ENCODE measurements at places on chromosomes 11 and 22.
A peak's percentile ranks its signal among the peaks of the same experiment; 100 is the strongest.

DNA sequence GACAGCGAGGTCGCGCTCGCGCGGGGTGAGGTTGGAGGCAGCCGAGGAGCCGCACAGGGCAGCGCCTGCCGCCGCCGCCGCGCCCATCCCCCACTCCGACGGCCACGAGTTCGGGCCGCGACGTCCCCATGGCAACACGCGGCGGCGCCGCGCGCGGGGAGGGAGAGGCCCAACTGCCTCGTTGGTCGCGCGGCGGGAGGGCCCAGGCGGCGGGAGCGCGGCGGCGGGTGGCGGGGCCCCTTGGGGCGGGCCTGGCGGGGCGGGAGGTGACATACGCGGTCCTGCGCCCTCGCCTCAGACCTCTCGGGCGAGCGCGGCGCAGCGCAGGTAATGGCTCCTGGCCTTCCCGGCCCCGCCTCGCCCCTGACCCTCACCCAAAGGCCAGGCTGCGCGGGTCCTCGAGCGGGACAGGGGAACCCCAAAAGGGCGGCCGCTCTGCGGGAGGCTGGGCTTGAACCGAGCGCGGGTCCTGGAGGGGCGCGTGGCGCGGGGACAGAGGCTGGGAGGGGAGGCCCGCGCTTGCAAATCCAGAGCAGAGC is at the start of gene DEUP1:
DEUP1 (plus strand) TSS at position 297 of the 539 bp plus-strand sequence. CDS start 1,518 bp downstream, outside the sequence.
- DNase-seq, result no peak

- DNase-seq, result no peak
These were observed 13.7 kb downstream of the RASD2 start for GRCh38 chr22:35554297-35554845.

DNA sequence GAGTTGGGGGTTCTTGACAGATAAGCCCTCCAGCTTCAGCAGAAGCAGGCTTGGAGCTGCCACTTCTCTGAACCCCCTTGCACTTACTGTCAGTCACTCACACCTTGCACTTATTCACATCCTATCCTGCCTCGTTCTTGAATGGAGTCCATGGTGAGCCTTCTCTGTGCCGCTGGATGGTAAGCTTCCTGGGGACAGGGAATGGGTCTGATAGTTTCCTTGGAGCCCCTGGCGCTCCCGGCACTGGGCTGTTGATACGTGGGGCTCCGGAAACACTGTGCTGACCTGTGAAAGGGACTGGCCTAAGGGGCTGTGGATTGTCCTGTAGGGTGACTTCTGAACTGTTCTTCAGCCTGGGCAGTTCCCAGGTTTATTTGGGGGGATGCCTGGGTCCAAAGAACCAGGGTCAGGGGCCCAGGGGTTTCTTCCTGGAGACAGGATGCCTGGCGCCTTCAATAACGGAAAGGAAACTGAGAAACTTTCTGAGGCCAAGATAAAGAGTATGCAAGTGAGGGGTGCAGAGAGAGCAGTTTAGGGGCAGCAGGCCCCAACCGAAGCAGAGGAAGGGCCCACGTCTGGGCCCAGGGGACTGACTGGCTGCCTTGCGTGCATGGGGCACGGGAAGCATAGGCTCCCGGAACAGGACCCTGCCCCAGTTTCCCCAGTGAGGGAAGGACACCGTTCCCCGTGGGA is 709 bp upstream of the ST3GAL4 start:
- DNase-seq, result no peak

- no peak for DNase-seq
These were observed 210.8 kb downstream of the PGR start for GRCh38 chr11:100918551-100919500.

DNA sequence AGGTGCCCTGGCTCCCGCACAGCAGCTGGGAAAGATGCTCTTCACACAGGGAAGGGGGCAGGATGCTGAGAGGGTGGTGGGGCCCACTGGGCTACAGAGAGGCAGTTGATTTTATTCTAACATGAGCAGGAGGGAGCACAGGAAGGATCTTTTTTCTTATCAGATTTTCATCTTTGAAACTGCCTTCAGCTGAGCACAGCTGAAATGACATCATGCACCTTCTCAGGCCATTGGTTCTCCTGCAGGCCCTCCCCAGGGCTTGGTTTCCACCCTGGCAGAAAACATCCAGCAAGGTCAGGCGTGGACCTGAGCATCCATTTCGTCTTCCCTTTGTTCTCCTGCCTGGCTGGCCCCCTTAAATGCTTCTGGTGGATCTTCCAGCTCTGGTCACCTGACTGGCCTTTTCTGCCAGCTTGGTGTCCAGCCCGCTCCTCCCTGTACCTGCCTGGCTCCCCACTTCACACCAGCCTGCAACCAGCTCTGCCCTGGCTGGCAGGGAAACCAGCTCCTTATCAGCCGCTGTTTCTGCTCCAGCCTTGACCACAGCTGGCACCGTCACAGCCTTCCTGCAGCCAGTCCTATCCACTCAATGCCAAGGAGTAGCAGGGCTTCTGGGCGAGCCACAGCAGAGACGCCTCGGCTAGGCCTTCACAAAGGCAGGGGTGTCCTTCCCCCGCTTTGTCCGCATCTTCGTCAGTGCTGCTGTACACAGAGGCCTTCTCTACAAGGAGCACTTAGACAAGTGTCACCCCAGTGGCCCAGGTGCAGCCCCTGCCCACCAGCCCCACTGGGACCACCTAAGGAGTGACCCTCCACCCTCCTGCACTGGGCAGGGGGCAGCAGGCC is 36.5 kb downstream of the TOM1 start:
- no peak for DNase-seq

DNA sequence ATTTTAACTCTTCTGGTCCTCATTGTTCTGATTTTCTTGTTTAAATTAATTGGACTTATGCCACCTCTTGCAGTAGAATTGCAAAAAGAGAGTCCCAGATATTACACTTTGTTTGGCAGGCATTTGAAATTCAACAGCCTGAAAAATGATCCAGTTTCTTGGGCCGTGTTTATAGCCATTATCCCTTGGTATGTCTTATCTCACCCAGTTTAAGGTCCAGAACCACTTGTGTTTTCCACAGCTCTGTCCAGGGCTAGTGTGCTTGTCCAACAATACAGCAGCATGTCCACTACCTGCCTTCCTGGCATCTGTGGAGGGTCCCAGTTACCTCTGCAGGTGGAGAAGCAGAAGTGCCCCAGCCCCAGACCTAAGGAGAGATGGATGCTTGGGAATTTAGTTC is 397.4 kb downstream of the SOX6 start:
- no peak for DNase-seq

- no peak for DNase-seq
These were observed 21.6 kb downstream of the INCENP start for GRCh38 chr11:62145261-62145871.

- DNase-seq, result no peak
These were observed 24.1 kb upstream of the FEZ1 start for GRCh38 chr11:125519860-125520834.

GRCh38 chr22:49408102-49408836 is 419.4 kb downstream of the BRD1 start:
- DNase-seq, result no peak

- DNase-seq, result no peak
These were observed 134.1 kb downstream of the SLC17A6 start for GRCh38 chr11:22472306-22472705.

DNA sequence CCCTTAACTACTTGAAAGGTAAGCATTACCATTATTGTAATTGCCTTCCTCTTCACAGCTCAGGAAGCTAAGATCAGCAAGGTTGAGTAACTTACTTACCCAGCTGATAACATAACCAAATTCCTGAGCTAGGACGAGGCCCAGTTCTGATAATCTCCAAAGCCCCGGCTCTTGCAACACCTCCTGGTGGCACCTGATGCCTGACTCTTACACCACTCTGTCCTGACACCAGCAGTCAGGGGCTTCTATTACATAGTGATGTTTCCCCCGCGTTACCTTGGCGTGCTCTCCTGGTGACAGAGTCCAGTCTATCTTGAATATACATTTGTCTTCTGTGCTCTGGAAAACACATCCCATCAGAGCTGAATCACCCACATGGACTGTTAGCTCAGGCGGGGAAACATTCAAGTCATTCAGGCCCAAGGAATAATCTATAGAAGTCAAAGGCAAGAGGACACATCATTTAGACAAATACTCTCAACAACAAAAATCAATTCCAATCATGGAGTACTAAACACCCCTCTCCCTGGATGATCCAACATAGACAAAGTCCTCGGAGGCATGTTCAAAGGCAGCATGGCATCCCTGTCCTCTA is 12.6 kb downstream of the JAML start:
- no peak for DNase-seq

GRCh38 chr11:71563406-71563805 is 2.0 kb upstream of the KRTAP5-10 start:
- DNase-seq, result peak; percentile 45

Measured in CD14-positive monocyte (primary cell).